Chondrocyte (in vitro differentiated cells): ENCODE measurements at places on chromosomes 13 and 19. TPM values are rescaled to one million over a fixed set of nuclear protein-coding genes. Genes with fewer than 3 reads are reported as not detected.

GRCh38 chr19:37941782-37942515, 34.9 kb downstream of the SIPA1L3 start:
- H3K4me3 ChIP-seq = no peak overlapping the region
- H3K4me1 ChIP-seq = no peaks in the 10 kb centered on the region
- H3K27ac ChIP-seq = no peak overlapping the region
- peaks cover 2% of the 10 kb centered on the region for H3K36me3 ChIP-seq

DNA sequence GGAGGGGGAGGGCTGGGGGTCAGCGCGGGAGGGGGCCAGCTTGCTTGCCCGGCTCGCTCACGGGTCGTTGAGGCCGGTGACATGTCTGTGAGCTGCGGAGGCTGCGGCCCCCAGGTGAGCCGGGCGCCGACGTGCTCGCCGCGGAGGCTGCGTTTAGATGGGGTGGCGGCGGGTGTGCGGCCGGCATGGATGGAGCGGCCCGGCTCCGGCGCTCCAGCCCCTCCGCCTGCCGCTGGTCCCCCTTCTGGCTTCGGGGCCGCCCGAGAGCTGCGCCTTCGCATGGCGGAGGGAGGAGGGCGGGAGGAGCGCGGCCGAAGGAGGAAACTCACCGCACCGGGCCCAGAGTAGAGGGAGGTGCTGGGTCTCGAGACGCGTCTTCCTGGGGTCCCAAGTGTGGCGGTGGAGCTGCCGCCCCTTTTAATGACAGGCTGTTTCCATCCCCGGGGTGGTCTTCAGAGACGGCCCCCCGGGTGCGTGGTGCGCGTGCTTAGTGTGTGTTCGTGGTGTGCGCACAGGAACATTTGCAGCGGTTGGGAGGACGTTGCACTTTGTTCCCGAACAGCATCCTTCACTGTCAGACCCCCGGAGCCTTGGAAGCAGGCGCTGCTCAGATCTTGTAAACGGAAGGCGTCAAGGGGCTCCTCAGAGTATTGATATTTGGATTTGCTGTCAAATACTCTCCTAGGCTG, at the start of gene AKAP11:
Gene AKAP11, plus strand, starts transcription at position 38 of the 689 bp plus-strand sequence. CDS start 14,197 bp downstream, outside the sequence.
- DNase-seq = peak; percentile 68

GRCh38 chr13:94827566-94827965, 115.2 kb upstream of the SOX21 start:
- H3K4me1 ChIP-seq = peaks cover 4% of the 10 kb centered on the region
- no peaks in the 10 kb centered on the region for H3K36me3 ChIP-seq
- peaks cover 13% of the 10 kb centered on the region for H3K27me3 ChIP-seq
- no peak for DNase-seq
- no peak overlapping the region for H3K4me3 ChIP-seq

GRCh38 chr19:53871454-53871853, 3.8 kb downstream of the MYADM start:
- DNase-seq = no peak
- H3K4me1 ChIP-seq = peaks cover 45% of the 10 kb centered on the region
- H3K27ac ChIP-seq = peak overlapping the region; percentile 62
- H3K27me3 ChIP-seq = no peaks in the 10 kb centered on the region

DNA sequence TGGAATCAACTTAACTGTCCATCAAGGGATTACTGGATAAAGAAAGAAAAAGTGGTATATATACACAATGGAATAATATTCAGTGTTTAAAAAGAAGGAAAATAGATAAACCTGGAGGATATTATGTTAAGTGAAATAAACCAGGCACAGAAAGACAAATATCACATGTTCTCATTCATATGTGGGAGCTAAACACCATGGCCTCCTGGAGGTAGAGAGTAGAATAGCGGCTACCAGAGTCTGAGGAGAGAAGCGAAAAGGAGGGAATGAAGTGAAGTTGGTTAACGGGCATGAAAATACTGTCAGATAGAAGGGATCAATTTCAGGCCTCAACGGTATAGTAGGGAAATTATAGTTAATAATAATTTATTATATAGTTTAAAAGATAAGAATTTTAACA, 147.5 kb upstream of the OBI1 start:
- no peak overlapping the region for H3K4me3 ChIP-seq
- no peak overlapping the region for H3K27ac ChIP-seq
- no peaks in the 10 kb centered on the region for H3K4me1 ChIP-seq
- no peak for DNase-seq

DNA sequence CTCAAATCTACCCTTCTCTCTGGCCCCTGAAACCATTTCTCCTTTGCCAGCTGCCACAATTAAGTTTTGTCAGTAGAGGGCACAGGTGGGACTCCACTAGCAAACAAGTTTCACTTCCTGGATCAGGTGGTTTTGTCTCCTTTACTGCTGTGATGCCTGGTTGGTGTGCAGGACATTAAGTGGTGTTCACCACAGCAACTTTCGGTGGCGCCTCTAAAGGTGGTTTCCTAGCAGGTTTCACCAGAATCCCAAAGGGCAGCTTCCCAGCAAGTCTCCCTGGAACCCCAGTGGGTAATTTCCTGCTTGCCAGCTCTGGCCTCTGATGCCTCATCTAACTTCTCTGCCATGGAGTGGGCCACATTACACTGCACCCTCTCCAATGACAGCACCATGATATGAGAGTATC, 16.6 kb downstream of the MED4 start:
- H3K27me3 ChIP-seq = no peaks in the 10 kb centered on the region
- H3K36me3 ChIP-seq = peaks cover 30% of the 10 kb centered on the region
- no peak for DNase-seq
- H3K4me1 ChIP-seq = no peaks in the 10 kb centered on the region
- no peak overlapping the region for H3K4me3 ChIP-seq
- no peak overlapping the region for H3K27ac ChIP-seq

DNA sequence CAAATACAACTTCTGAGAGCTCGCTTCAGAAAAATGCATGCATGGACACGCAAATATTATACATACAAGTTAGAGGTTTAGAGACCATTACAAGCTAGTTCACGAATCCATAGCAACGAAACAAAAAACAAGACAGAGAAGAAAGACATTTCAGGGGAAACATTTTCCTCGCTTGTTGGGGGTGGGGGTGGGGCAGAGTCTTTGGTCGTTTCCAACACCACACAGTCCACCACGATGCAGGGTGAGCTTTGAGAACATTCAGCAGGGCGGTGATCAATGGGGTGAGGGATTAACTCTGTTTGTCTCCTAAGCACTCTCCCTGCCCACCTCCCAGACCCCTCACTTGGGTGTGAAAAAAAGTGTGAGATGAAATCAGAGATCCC, 651 bp downstream of the OXGR1 start:
- H3K4me1 ChIP-seq = peaks cover 14% of the 10 kb centered on the region
- no peak overlapping the region for H3K27ac ChIP-seq
- DNase-seq = no peak
- peak overlapping the region; percentile 44 for H3K4me3 ChIP-seq
- H3K36me3 ChIP-seq = peaks cover 1% of the 10 kb centered on the region
- peaks cover 64% of the 10 kb centered on the region for H3K27me3 ChIP-seq

GRCh38 chr13:20160306-20161274, at the start of gene GJA3:
Gene GJA3, minus strand, starts transcription at chr13:20161052. Its CDS starts 17,764 bp downstream, at chr13:20143288.
- peaks cover 27% of the 10 kb centered on the region for H3K27me3 ChIP-seq
- H3K4me3 ChIP-seq = peak within 1 kb of the TSS; percentile 80
- no peaks in the 10 kb centered on the region for H3K36me3 ChIP-seq
- peak within 1 kb of the TSS; percentile 36 for H3K27ac ChIP-seq

DNA sequence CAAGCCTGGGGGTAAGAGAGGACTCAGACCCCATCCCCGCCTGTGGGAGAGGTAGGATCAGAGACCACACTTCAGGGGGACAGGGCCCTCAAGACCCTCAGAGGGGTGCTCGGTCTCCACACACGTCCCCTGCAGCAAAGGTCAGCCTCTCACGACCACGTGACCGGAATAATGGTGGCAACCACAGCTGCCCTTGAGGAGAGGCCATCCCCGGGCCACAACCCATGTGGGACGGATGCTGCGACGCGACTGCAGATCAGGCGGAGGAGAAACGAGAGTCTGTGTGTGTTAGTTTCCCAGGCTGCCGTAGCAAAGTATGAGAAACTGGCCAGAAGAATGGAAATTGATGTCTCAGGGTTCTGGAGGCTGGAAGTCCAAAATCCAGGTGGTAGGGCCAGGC, 8.9 kb downstream of the MED25 start:
- no peak overlapping the region for H3K4me3 ChIP-seq
- no peak for DNase-seq
- H3K36me3 ChIP-seq = peaks cover 14% of the 10 kb centered on the region
- no peaks in the 10 kb centered on the region for H3K27me3 ChIP-seq
- peaks cover 2% of the 10 kb centered on the region for H3K4me1 ChIP-seq

DNA sequence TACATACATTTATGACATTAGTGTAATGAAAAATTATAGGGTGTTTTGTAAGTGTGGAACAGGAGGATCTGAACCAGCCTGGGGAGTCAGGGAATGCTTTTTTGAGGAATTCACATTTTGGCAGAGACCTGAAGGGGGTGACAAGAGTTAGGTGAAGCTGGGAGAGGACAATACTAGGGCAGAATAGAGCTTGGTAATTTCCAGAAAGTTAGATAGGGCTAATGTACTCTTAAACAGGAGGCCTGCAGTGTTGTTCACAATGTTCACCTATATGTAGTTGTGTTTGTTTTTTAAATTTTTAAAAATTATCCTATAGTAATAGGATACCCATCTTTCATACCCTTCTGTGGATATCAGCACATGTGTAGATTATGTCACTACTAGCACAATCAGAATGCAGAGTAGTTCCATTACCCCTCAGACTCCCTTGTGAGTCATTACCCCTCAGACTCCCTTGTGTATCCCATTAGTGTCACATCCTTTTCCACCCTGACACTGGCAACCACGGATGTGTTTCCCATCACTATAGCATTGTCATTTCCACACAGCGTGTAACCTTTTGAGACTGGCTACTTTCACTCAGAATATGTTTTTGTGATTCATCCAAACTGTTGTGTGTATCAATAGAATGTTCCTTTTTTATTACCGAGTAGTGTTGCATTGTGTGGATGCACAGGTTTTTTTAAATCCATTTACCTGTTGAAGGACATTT, 43.1 kb downstream of the PCCA start:
- H3K36me3 ChIP-seq = peaks cover 8% of the 10 kb centered on the region
- no peak overlapping the region for H3K4me3 ChIP-seq
- H3K27ac ChIP-seq = peak overlapping the region; percentile 67
- peaks cover 41% of the 10 kb centered on the region for H3K4me1 ChIP-seq
- no peak for DNase-seq

- H3K4me3 ChIP-seq = no peak overlapping the region
- H3K4me1 ChIP-seq = no peaks in the 10 kb centered on the region
- no peak overlapping the region for H3K27ac ChIP-seq
These were observed 3.3 kb upstream of the LRG1 start for GRCh38 chr19:4542896-4543841.

GRCh38 chr19:50556282-50557008, 11.8 kb downstream of the LRRC4B start:
- H3K4me1 ChIP-seq = peaks cover 13% of the 10 kb centered on the region
- peaks cover 48% of the 10 kb centered on the region for H3K27me3 ChIP-seq
- no peaks in the 10 kb centered on the region for H3K36me3 ChIP-seq
- peak overlapping the region; percentile 93 for H3K4me3 ChIP-seq
- no peak overlapping the region for H3K27ac ChIP-seq

DNA sequence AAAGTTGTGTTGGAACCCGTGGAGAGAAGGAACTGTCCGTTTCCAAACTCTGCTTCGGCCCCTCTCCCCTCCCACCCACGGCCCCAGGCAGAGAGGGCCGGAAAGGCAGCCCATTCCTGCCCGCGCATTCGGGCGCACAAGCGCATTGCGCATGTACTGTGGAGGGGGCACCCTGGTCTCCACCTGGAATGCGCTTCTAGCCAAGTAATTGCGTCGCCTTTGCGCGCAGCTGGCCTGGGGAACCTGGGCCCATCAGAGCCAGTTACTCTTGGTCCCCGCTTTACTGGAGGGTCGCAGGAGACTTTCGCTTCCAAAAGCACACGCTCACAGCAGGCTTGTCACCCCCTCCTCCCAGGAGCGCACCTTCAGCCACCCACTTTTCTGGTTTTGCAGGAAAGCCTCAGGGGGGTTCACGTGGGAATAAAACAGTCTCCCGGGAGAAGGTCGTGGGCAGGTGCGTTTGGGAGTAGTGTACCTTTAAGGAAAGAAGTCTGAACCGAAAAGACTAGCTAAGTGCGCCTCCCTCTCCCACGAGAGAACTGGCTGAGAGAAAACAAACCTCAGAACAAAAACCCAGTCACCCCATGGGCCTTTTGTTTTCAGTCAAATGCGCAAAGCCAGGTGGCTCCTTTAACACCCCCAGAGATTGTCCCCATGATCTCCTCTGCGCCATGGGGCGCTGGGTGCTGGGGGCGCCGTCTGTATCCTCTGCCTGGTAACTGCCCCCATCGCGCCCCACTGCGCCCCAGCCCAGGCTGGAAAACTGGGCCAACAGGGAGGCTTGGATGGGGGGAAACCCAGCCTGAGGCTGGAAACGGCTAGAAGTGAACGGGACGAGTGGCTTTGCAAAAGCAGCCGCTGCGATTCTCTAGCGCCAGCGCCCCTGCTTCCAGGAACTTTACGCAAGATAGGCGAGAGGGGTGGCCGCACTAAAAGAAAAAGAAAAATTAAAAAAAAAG, 28.5 kb downstream of the GSX1 start:
- H3K36me3 ChIP-seq = no peaks in the 10 kb centered on the region
- H3K4me1 ChIP-seq = no peaks in the 10 kb centered on the region
- no peak overlapping the region for H3K27ac ChIP-seq
- peaks cover 71% of the 10 kb centered on the region for H3K27me3 ChIP-seq
- H3K4me3 ChIP-seq = no peak overlapping the region

DNA sequence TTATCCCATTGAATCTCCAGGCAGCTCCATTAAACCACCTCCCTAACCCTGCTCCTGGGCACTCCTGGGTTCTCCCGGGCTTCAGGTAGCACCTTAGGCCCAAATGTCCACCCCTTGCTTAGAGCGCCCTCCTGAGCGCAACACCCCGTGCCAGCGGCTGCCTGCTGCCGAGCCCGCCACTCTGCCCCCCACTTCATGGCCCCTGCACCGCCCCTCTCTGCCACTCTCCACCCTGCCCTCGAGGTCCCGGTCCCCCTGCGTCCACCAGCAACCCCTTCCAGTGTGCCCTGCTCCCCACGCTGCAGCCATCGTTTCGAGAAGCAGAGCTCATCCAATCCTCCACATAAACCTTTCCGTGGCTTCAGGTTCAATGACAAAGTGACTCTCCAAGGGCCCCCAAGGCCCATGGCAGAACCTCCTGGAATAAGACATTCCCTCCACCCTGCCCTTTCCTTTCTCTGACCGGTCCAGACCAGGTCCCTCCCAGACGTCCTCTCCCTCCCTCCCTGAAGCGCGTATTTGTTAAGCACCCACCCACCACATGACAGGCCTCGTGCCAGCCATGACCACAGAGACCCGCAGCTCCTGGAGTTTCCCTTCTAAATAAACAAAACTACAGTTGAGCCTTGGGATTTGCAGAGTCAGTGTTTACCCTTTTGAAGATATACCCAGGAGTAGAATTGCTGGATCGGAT, 66.6 kb downstream of the ARHGEF18 start:
- H3K27me3 ChIP-seq = no peaks in the 10 kb centered on the region
- DNase-seq = no peak
- no peaks in the 10 kb centered on the region for H3K36me3 ChIP-seq
- H3K27ac ChIP-seq = peak overlapping the region; percentile 80
- H3K4me3 ChIP-seq = no peak overlapping the region
- H3K4me1 ChIP-seq = peaks cover 26% of the 10 kb centered on the region

GRCh38 chr19:10258080-10258710, 6.2 kb downstream of the MRPL4 start:
- H3K4me1 ChIP-seq = peaks cover 3% of the 10 kb centered on the region
- no peaks in the 10 kb centered on the region for H3K27me3 ChIP-seq
- no peak overlapping the region for H3K4me3 ChIP-seq
- H3K27ac ChIP-seq = no peak overlapping the region
- H3K36me3 ChIP-seq = peaks cover 24% of the 10 kb centered on the region
- peak; percentile 93 for DNase-seq

NKG7 gene
- total RNA-seq = not detected in 3 replicates

KLC3 gene
- total RNA-seq = 0.22 TPM in 1 of 3 replicates, not detected in the others

CD22 gene
- not detected in 3 replicates for total RNA-seq

KCNRG gene
- total RNA-seq = 0.22 to 0.59 TPM (median 0.36 TPM) in 3 replicates

SOHLH2 gene
- 0.15 to 0.19 TPM in 2 of 3 replicates, not detected in the other for total RNA-seq

LPAR2 gene
- 8.1 to 9.5 TPM (median 8.2 TPM) in 3 replicates for total RNA-seq

RELB gene
- total RNA-seq = 7.4 to 11.0 TPM (median 9.8 TPM) in 3 replicates

PRSS57 gene
- not detected in 3 replicates for total RNA-seq

EIF3K gene
- total RNA-seq = 177 to 208 TPM (median 185 TPM) in 3 replicates

GPI gene
- 209 to 228 TPM (median 221 TPM) in 3 replicates for total RNA-seq
